ENCODE measurements at places on chromosomes 3 and 15. TPM values are rescaled to one million over a fixed set of nuclear protein-coding genes. Genes with fewer than 3 reads are reported as not detected.

The GOLGA8R gene
- total RNA-seq = 0.82 TPM

The CLDN18 gene
- not detected for total RNA-seq

The CPNE9 gene
- total RNA-seq = 0.41 TPM

The ELL3 gene
- 1.2 TPM for total RNA-seq

The SLITRK3 gene
- total RNA-seq = 11.0 TPM

The GOLGA8O gene
- total RNA-seq = under 0.01 TPM

The FRMD4B gene
- 72.2 TPM for total RNA-seq

The ONECUT1 gene
- total RNA-seq = not detected

The PML gene
- total RNA-seq = 3.7 TPM

The COX5A gene
- 46.9 TPM for total RNA-seq

The ZNF660 gene
- total RNA-seq = 11.8 TPM

The ZPLD1 gene
- not detected for total RNA-seq

The FANCD2OS gene
- not detected for total RNA-seq

The CLDN16 gene
- 1.6 TPM for total RNA-seq

The C3orf20 gene
- total RNA-seq = not detected

The GNAT1 gene
- not detected for total RNA-seq

The ITIH1 gene
- total RNA-seq = not detected

The MESP1 gene
- 2.0 TPM for total RNA-seq

The CEP97 gene
- total RNA-seq = 72.2 TPM

The SHF gene
- total RNA-seq = 49.3 TPM

The ARL8B gene
- 81.1 TPM for total RNA-seq

The LRRC31 gene
- under 0.01 TPM for total RNA-seq

The ZFYVE19 gene
- total RNA-seq = 18.8 TPM

The TLNRD1 gene
- total RNA-seq = 6.1 TPM

The GRK7 gene
- total RNA-seq = under 0.01 TPM
